ENCODE measurements at places on chromosomes 12 and 14.

DNA sequence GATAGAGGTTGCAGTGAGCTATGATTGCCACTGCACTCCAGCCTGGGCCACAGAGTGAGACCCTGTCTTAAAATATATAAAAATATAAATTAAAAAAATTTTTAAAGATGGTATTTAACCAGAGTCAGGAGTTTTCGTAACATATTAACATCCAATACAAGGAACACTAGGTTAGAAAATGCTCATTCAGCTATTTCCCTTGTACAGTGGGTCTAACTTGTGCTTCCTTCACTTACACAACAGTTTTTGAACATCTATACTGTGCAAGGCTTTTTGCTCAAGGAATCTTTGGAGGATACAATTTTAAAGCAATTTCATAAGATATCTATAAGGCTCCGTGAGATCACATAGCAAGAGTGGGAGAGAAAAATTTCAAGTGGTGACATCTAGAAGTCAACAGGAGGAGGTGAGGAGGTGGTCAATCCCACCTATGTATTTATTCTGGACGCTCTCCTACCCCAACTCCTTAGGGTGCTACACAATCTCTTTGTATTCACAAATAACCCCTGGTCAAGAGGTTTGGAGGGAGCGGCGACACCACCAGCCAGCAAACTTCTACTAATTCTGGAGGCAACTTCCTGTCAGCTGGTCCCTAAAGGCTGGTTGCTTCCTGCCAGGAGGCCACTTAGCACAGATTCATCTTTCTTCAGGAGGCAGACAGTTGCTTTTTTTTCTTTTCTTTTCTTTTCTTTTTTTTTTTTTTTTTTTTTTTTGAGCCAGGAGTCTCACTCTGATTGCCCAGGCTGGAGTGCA is 22.2 kb downstream of the DUSP16 start:
- no peak for DNase-seq

DNA sequence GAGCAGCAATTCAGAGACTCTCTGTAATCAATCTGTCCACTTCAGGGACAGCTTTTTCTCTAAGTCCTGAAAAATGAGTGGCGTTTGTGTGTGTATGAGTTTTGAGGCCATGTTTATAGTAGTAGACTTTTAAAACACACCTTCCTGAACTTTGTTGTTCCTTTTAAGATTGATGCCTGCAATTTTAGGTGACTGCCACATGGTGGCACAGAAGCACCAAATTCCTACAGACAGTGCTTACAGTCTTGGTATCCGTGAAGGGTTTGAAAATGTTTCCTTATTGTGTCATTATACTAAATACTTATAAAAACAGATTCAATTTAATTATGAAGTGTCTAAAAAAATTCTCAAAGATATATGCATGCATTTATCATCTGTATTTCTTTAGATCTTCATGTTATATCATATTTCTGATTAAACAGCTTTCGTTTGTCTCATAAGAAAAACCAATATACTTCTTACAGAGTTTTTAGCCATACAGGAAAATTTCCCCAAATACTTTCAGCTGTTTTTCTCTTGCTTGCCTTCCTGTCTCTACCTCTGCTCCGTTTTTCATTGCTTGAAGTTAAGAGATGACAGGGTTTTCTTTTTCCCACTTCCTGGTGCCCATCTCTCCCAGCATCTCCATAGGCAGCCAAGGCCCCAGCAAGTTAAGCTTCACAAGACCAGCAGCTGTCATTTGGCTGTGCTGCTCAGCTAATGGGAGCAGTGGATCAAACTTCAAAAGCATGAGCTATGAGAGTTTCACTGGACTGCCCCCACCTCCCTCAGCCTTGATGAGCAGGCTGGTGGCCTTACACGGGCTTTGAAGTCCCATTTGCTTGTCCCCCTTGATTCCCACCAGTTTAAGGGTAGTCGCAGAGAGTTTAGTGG is 259.6 kb downstream of the AKAP6 start:
- no peak for DNase-seq

DNA sequence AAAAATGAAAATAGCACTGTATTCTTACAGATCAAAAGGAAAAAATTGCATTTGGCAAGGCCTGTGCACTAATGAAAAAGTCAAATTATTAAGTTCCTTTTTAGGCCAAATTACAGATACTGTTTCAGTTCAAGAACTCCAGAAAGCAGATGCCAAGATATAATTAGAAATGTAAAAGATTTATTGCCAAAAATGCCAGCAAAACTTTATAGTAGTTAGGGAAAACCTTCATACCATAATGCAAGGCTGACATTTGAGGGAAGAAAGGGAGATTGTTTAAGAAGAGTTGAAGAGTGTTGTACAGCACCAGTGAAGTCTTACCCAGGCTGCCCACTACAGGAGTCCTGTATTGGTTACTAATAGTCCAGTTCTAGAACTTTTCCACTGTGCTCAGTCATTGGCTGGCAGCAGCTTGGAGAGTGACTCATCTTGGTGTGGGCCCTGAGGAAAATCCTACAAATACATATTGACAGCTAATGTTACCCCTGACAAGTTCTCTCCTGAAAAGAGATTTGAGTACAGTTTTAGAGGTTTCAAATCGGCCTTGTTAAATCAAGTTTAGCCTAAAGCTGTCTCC is 600.4 kb downstream of the C12orf50 start:
- DNase-seq, result no peak

GRCh38 chr12:130435826-130436225 is 98.1 kb downstream of the PIWIL1 start:
- DNase-seq, result no peak

GRCh38 chr12:25960961-25961360 is 2.5 kb downstream of the RASSF8 start:
- no peak for DNase-seq

DNA sequence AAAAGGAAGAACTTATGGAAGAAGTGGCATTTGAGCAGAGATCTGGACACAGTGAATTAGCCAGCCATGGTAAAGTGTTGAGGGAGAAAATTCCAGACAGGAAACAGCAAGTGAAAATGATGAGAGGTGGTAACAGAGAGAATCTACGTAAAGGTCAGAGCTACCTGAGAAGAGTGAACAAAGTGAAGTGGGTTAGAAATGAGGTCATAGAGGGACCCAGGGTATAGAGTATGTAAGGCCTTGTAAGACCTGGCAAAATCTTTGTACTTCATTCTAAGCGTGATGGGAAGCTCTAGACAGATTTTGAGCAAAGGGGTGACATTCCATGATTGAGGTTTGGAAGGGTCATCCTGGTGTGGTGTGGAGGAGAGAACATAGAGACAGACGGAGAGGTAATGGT is 49.3 kb upstream of the LRRK2 start:
- DNase-seq, result no peak

- DNase-seq, result no peak
Measured at GRCh38 chr12:67909091-67909531, 80.1 kb upstream of the IFNG-AS1 start.

DNA sequence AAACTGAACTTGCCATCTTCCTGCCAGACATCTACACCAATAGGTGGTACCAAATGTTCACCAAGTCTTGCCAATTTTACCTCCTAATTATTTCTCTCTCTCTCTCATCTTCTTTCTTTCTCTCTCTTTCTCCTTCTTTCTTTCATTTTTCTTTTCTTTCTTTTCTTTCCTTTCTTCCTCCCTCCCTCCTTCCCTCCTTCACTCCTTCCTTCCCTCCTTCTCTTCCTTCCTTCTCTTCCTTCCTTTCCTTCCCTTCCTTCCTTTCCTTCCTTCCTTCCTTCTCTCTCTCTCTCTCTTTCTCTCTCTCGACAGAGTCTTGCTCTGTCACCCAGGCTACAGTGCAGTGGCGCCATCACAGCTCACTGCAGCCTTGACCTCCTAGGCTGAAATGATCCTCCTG is 55.4 kb upstream of the PSMA6 start:
- no peak for DNase-seq

- DNase-seq, result no peak
Measured at GRCh38 chr12:5034603-5035002, 9.1 kb upstream of the KCNA5 start.

- no peak for DNase-seq
Measured at GRCh38 chr14:70148351-70148750, 40.4 kb downstream of the SLC8A3 start.

- no peak for DNase-seq
Measured at GRCh38 chr12:132490422-132491137, 629 bp downstream of the FBRSL1 start.
